Muscle of leg (tissue), 16 donors: ENCODE measurements at places on chromosomes 12 and 14.

GRCh38 chr12:23694920-23695319 lies 254.6 kb downstream of the SOX5 start:
- no peak for DNase-seq

- no peak for DNase-seq
These were observed 15.5 kb downstream of the COX14 start for GRCh38 chr12:50127546-50127945.

DNA sequence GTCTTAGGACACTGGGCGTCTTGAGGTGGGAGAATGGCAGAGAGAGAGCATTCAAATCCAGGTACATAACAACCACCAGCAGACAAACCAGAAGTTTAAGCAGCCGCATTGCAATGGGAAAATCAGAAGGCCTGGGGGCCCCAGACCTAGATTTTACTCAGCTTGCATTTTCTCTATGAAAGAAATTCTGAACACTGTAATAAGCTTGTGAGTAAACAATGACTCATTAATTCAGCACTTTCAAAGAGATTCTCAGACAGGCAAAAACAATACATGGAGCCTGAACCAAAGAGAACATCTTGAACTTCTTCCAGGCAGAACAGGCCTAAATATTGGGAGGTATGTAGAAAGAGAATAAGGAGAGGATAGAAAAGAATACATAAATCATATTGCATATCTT lies 69.8 kb upstream of the IFNG-AS1 start:
- DNase-seq, result no peak

DNA sequence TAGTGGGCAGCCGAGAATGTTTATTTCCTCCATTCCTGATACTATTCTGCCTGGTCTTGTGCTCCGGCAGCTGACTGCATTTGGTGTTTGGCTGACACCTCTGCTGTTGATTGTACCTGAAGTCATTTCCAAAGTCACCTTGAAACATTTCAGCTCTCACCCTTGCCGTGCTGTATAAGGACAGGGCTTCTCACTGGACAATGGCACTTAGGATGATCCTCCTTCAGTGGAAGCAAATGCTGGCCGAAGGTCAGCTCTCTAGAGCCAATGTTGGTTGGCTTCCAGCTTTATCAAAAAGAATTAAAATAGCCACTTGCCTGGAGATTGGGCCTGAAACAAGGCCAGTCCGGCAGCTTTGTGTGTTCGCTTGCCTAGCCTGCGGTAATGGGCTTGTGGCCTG lies 44.0 kb downstream of the ACACB start:
- no peak for DNase-seq

GRCh38 chr12:22339691-22340090 lies 5.2 kb upstream of the ST8SIA1 start:
- DNase-seq, result no peak

DNA sequence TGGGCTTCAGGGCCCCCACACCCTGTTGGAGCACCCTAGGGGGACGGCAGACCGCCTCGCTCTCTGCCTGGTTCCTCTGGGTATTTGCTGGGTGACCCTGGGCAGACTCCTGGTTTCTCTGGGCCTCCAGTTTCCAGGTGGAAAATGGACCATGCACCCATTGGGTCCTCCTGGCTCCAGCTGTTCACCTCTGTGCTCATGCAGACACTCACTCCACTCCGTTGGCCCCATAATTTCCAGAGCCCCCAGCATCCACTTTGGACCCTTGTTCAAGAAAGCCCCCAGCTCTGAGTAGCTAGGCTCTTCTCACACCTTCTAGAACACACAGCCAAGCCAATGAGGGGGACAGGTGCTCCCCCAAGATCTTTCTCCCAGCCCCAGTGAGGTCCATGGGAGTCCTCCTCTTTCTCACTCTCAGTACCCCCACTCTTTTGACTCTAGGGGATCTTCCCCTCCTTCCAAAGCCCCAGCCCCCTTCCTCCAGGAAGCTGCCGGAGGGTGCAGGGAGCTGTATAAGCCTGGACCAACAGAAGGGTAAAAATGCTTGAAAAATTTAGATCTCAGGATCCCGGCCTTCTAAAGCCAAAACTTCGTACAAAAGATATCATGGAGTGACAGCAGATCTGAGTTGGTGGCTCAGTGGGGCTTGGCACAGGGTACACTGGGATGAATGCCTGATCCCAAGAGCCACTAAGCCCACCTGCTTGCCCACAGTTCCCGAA lies 174.8 kb upstream of the RTL1 start:
- DNase-seq, result no peak

GRCh38 chr12:116382686-116383530 lies 105.4 kb upstream of the MED13L start:
- DNase-seq, result peak; percentile 97

DNA sequence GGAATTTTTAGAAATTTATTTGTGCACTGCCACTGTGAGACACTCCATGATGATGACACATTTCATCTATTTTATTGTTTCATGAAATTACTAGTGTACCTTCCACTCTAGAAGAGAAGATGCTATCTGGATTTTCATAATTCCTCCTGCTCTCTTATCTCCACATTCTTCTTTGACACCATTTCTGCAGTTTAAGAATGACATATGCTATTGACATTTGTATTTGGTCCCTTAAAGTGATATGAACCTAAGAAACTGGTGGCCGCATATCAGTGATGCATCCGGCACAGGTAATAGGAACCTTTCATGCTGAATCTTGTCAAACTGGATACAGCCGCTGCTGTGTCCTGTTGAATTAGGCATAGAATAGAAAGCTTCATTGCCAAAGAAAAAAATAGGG lies 696.3 kb downstream of the TMEM121 start:
- DNase-seq, result no peak

DNA sequence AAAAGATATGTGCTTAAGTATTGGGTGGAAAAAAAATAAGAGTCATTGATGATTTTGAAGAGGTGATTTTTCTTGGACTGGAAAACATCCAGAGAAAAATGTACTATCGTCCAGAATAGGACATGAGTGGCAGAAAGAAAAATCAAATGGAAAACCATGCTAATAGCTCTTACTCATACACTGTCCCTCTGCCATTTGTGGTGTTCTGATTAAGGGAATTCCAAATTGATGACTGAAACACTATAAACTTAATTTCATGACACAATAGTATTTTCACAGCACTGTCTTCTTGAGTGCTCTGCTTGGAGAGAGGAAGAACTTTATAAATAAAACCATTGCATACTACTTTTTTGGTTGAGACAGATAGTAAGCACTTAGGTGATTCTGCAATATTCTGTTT lies 72.4 kb downstream of the USP15 start:
- peak; percentile 19 for DNase-seq

GRCh38 chr14:76753541-76754198 lies 7.6 kb upstream of the VASH1 start:
- peak; percentile 1 for DNase-seq

GRCh38 chr14:87745507-87746118 lies 247.4 kb downstream of the GALC start:
- DNase-seq, result peak; percentile 25

GRCh38 chr12:68453278-68453677 lies 121.1 kb upstream of the MDM1 start:
- DNase-seq, result no peak

- DNase-seq, result no peak
These were observed 575.0 kb downstream of the PRKD1 start for GRCh38 chr14:29352706-29353080.

DNA sequence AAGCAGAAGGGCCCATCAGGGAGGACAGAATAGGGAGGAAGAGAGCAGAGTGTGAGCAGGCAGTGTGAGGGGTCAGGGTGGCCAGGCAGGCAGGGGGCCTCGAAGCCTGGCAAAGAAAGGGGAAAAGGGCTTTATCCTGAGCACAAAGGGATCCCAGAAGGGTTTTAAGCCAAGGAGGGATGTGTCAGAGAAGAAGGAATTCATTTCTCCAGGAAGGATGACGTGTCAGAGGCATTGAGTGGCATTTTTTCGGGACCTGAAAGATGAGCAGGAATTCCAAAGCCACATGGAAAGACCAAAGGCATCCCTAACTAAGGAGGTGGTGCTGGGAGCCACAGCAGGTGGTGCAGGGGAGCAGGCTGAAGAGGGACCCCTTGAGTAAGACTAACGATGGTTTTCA lies 132.1 kb downstream of the DICER1 start:
- DNase-seq, result no peak

GRCh38 chr12:82862069-82862841 lies 175.5 kb downstream of the TMTC2 start:
- peak; percentile 40 for DNase-seq

DNA sequence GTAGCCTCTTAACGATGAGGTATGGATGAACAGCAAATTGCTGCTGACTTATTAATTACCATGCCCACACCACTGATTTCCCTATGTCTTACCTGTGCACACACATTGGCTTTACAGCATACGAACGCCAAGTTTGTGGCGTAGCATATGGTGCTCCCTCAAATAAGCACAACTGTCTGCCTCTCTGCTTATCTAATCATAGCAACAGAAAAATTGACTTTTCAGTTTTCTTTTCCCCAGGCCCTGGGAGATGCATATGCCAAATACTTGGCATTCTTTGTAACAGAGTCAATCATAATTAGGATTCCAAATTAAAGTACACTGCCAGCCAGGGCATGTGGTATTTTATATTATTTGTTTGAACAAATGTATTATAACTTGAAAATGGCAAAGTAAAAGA lies 625.5 kb downstream of the DIO2 start:
- peak; percentile 8 for DNase-seq

DNA sequence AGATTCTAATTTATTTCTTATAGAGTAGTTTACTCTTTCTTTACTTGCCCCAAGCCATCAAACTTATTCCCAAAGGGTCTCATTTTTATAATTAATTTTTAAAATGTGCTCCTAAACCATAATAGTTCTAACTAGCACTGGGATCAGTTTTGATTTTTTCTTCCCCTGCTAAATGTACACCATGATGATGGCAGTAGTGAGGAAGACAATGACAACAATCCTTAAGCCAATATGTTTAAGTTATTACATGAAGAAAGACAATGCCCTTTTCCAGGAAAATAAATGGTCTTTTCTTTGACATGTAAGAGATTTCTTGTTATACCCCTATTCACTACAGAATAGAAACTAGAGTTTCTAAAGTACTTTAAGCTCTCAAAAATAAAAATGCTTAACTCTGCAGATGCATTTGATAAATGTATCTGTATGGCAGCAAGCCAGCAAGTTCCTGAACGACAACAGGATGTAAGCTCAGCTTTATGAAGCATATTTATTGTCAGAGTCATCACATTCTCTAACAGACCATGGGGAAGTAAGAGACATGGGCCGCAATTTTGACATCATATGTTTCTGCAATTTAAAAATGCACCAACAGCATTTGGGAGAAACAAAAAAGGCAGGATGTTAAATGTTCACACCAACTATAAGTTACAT lies 36.0 kb upstream of the SNX6 start:
- peak; percentile 88 for DNase-seq

GRCh38 chr12:24839268-24839791 lies 109.6 kb downstream of the BCAT1 start:
- DNase-seq, result no peak
